ENCODE measurements at places on chromosomes 13 and 19.

DNA sequence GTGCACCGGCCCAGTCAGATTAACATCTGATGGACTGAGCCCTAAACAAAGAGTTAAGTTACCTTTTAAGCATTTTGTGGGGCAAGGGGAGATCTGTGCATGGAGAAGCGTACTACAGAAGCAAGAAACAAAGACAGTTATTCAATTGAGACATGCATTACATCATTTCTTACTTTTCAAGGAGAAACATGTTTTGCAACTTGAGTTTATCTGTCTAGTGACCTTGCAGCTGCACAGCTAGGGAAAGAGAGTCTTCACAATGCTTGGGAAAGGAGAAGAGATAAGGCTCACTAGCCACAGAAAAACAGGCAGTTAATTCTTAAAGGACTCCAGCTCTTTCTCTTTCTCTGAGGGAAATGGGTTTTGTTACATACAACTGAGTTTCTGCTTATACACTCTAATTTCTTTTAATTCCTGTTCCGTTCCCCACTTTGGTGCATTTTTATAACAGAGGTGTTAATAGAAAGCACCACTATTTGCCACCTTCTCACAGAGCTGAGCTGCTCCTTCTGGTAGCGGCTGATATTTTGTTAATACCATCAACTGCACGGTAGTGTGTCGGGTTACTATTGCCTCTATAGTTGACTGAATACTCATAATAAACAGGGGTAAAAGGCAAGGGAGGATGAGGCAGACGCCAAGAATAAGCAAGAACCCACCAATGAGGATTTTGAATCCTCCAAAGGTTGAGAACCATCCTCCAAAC, 55.9 kb downstream of the ZNF431 start:
- DNase-seq: no peak

- no peak for DNase-seq
Observed at GRCh38 chr13:73782450-73783449, 351.5 kb downstream of the KLF12 start.

GRCh38 chr13:21924958-21925357, 254.1 kb downstream of the FGF9 start:
- DNase-seq: no peak

- no peak for DNase-seq
Observed at GRCh38 chr19:56123266-56123891, 2.3 kb upstream of the ZNF787 start.

DNA sequence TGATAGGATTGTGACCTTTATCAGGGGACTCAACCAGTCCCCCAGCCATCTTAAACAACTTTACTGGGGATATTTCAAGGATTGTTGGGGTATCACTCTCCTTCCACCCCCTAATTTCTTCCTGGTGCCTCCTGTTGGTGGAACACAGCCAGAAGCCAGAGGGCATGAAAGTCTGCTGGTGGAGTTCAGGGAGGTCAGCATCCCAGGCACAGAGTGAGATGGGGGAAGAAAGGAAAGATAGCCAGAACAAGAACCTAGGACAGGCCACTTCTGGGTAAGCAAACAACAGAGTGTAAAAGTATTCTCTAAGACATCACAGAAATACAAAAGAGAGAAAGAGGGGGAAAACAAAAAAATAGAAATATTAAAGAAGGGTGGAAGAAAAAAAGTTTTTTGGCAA, 101.8 kb downstream of the SPRY2 start:
- DNase-seq: no peak

DNA sequence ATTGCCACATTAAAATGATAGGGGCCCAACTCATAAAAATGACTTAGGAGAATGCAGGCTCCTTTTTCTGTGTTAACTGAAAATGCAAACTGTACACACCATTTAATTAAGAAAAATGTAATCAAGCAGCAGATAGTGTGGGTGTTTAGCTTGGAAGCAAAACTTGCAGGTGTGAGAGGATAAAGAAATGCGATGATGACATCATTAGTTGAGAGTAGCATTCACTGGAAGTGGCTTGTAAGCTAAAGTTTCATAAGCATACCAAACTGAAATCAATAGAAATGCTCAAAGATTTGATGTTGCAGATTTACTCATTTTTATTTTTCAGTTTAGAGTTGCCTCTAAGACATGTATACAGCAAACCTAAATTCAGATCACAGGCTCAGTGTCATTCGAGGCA, 86.6 kb downstream of the PRR20E start:
- DNase-seq: no peak

GRCh38 chr19:38840583-38840968, 9.0 kb upstream of the ECH1 start:
- no peak for DNase-seq

GRCh38 chr13:97432232-97432916, 1.6 kb upstream of the RAP2A start:
- DNase-seq: no peak

- DNase-seq: no peak
Observed at GRCh38 chr19:51722492-51722891, 1.3 kb downstream of the HAS1 start.

- no peak for DNase-seq
Observed at GRCh38 chr19:19788015-19788414, 33.5 kb downstream of the ZNF506 start.

GRCh38 chr19:43371909-43372308, 18.4 kb downstream of the CD177 start:
- no peak for DNase-seq

GRCh38 chr19:41261474-41262190, 2.5 kb upstream of the HNRNPUL1 start:
- DNase-seq: no peak

- no peak for DNase-seq
Observed at GRCh38 chr19:34365463-34366401, 736 bp downstream of the GPI start.

DNA sequence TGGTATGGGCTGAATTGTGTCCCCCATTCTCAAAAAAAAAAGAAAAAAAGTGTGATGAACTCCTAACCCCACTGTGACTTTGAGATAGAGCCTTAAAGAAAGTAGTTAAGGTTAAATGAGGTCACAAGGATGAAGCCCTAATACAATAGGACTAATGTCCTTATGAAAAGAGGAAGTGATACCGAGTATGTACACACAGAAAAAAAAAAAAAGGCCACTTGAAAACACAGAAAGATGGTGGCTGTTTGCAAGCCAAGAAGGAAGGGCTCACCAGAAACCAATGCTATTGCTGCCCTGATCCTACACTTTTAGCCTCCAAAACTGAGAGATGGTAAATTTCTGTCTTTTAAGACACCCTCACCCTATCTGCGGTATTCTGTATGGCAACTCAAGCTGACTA, 955.6 kb downstream of the PCDH17 start:
- DNase-seq: no peak

GRCh38 chr13:59247171-59247570, 916.6 kb downstream of the DIAPH3 start:
- no peak for DNase-seq

- no peak for DNase-seq
Observed at GRCh38 chr19:19597809-19598306, 20.6 kb downstream of the PBX4 start.

DNA sequence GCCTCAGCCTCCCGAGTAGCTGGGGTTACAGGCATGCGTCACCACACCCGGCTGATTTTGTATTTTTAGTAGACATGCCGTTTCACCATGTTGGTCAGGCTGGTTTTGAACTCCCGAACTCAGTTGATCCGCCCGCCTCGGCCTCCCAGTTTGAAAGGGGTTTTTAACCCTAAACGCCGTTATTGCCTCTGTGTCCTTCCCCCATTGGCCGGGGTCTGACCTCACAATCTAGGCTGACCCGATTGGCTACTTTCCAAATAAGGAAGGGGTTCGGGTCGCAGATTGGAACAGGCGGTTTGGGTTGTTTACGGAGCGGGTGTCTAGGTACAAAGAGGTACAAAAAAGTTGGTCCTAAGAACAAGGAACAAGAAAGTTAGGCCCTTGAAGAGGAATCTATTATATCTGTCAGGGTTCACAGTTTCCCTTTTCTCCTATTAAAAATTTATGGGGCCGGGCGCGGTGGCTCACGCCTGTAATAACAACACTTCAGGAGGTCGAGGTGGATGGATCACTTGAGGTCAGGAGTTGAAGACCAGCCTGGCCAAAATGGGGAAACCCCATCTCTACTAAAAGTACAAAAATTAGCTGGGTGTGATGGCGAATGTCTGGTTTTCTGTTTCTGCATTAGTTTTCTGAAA, 1.0 kb downstream of the ZNF253 start:
- DNase-seq: peak; percentile 35

GRCh38 chr19:1324806-1325567, 39.3 kb downstream of the EFNA2 start:
- peak; percentile 62 for DNase-seq

DNA sequence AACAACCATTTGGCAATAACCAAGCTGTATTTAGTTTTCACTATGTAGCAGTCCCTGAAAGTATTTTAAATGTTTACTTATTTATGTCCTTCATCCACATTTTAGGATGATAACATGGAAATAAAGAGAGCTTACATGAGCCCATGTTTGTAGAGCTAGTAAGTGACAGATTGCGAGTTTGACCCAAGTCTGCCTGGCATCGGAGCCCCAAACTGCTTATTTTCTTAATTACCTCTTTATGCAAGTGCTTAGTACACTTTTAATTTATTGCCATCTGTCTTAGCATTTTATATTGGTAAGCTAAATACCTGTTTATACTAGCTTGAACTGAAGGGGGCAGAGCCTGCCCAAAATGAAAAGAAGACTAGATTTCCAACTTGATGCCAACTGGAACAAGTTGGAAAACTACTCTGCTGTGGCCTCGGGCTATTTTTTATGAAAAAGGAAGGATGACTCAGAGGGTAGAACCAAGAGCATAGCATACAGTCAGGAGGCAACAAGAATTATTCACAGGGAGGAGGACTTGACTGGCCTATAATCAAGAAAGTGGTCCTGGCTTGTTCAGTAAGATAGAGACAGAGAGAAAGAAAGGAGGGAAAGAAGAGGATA, 150.2 kb downstream of the NDFIP2 start:
- no peak for DNase-seq

DNA sequence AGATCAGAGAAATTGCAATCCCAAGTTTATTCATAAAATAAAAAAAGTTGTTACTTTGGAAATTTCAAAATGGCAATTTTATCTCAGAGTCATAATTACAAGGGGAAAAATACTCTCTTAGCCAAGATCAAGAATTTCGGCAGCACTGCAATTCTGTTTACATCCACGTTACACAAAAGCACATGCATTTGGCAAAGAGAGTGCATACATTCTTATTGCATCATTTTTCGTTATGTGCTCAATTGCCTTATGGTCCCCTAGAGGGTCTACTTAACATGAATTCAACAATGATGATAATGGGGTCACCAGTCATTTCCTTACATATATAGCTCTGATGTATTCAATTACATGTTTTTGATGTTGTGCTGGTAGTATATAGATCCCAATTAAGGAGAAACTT, 498.0 kb downstream of the DIAPH3 start:
- DNase-seq: no peak

DNA sequence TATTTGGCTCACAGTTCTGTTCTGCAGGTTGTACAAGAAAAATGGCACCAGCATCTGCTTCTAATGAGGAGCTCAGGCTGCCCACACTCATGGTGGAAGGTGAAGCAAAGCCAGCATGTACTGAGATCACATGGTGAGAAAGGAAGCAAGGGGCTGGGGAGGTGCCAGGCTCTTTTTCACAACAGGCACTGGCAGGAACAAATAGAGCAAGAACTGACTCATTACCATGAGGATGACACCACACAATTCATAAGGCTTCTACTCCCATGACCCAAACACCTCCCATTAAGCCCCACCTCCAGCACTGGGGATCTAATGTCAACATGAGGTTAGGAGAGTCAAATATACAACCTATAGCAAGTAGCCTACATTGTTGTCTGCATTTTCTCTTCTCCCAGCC, 522.6 kb downstream of the RFC3 start:
- no peak for DNase-seq

- no peak for DNase-seq
Observed at GRCh38 chr19:7579182-7579581, 16.5 kb upstream of the CAMSAP3 start.

DNA sequence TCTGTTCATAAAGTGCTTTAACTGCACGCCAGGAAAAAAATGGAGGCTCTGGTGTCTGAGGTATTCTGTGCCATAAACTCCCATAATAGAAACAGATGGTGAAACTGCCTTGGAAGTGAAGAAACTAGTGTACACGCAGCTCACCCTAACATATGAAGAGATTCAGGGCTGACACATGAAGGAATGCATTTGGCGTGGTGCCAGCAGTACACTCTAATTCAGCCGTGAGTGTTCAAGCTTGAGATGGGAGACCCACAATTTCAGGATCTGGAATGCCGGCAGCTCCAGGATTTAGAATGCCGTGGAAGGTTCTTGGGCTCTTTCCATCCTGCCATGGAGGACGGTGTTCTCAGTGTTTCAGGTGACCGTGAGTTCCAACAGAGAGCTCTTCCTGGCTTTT, 478.4 kb downstream of the TSHZ3 start:
- no peak for DNase-seq

- no peak for DNase-seq
Observed at GRCh38 chr13:93727211-93728141, 500.9 kb downstream of the GPC6 start.

DNA sequence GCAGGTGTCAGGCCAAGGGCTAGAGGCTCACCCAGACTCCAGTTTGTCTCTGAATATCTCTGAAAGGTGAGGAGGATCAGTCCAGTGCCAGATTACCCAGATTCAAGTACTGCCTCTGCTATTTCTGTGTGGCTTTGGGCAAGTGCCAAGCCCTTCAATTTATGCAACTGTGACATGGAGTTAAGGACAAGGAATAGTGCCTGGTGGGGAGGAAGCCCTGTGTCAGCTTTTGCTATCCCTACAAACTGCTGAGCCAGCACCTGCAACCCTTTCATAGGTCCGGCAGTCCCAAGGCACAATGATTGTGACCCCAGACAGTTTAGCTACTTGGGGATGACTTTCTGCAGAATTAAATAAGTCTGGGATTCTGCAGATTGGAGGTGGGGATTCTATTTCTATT, 123.0 kb downstream of the KL start:
- no peak for DNase-seq

- DNase-seq: no peak
Observed at GRCh38 chr13:79549355-79550106, 68.6 kb downstream of the NDFIP2 start.

- DNase-seq: no peak
Observed at GRCh38 chr13:99709134-99709533, 207.9 kb downstream of the TM9SF2 start.

GRCh38 chr13:110336681-110337080, 29.6 kb downstream of the COL4A2 start:
- no peak for DNase-seq

DNA sequence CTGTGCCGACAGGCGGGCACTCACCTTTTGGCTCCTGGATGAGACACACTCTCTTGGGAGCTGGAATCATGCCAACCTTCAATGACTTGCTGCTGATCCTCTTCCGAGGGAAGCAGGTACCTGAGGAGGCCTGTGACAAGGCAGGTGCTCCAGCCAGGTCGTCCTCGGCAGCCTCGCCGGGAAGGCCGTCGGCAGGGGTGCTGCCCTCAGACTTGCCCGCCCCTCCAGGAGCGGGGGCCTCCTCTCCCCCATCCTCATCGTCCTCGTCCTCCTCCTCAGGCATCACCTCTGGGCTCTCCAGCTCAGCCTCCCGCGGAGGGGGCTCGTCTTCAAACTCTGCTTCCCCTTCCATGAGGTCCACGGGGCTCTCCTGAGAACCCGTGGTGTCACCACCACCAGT, 29.2 kb downstream of the SUGP2 start:
- DNase-seq: no peak

Measured in liver (tissue), 10 donors.